ENCODE measurements at places on chromosomes 1 and 21. TPM values are rescaled to one million over a fixed set of nuclear protein-coding genes. Genes with fewer than 3 reads are reported as not detected.
A peak's percentile ranks its signal among the peaks of the same experiment; 100 is the strongest.

Gene AMY1C
- not detected for total RNA-seq

Gene PTPN22
- total RNA-seq: 0.10 TPM

Gene KRTAP27-1
- total RNA-seq: not detected

Gene KCNN3
- total RNA-seq: 30.0 TPM

Gene FMO1
- not detected for total RNA-seq

Gene LCE2B
- not detected for total RNA-seq

- H3K36me3 ChIP-seq: peaks cover 97% of the 10 kb centered on the region
- no peak overlapping the region for H3K4me3 ChIP-seq
- no peak for DNase-seq
- H3K27ac ChIP-seq: peak overlapping the region; percentile 85
- H3K4me1 ChIP-seq: no peaks in the 10 kb centered on the region
- no peaks in the 10 kb centered on the region for H3K27me3 ChIP-seq
Measured at GRCh38 chr1:228283043-228283371, 75.2 kb downstream of the OBSCN start.

DNA sequence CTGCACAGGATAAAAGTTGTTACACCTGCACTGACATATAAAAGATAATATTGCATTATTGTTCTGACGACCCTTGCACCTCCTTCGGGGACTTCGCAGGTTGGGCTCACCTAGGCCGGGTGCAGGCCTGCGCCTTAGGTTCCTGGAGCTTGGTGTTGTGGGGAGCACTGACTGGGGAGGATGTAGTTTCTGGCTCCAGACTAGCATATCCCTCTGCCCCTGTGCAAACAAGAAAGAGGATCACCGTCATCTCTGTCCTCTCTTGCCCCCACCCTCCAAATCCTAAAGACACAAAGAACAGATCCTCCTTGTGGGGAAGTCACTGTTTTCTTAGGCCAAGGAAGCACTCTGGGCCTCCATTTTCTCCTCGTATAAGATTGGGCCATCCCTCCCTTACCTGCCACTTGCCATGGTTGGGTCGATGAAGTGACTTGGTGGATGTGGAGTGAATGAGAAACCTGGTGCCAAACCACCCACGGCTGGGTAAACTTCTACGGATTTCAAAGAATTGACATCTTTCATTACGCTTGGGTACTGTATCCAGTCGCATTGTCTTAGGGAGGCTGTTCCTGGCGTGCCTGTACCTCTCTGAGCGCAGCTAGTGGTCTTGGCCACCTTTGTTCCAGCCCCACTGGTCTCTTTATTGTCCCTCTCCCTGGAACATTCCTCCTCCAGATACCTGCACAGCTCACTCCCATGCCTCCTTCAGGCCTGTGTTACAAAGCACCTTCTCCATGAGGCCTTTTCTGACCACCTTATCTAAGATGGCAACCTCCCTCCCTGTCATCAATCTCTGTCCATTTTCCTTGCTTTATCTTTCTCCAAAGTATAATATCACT is 34.4 kb upstream of the PKP1 start:
- no peaks in the 10 kb centered on the region for H3K36me3 ChIP-seq
- H3K27me3 ChIP-seq: no peaks in the 10 kb centered on the region
- no peak overlapping the region for H3K4me3 ChIP-seq
- no peaks in the 10 kb centered on the region for H3K4me1 ChIP-seq

GRCh38 chr1:64519901-64520300 is 50.0 kb downstream of the CACHD1 start:
- H3K36me3 ChIP-seq: no peaks in the 10 kb centered on the region
- H3K4me3 ChIP-seq: no peak overlapping the region
- DNase-seq: no peak
- peaks cover 29% of the 10 kb centered on the region for H3K4me1 ChIP-seq
- H3K27ac ChIP-seq: no peak overlapping the region

- H3K4me1 ChIP-seq: peaks cover 25% of the 10 kb centered on the region
- peaks cover 20% of the 10 kb centered on the region for H3K36me3 ChIP-seq
- no peaks in the 10 kb centered on the region for H3K27me3 ChIP-seq
- H3K27ac ChIP-seq: peak overlapping the region; percentile 95
- no peak for DNase-seq
Measured at GRCh38 chr1:169106921-169107602, 572 bp downstream of the ATP1B1 start.

GRCh38 chr1:238624776-238625175 is 734.1 kb upstream of the ZP4 start:
- H3K4me1 ChIP-seq: no peaks in the 10 kb centered on the region
- H3K27me3 ChIP-seq: no peaks in the 10 kb centered on the region
- H3K27ac ChIP-seq: no peak overlapping the region
- DNase-seq: no peak
- no peaks in the 10 kb centered on the region for H3K36me3 ChIP-seq
- H3K4me3 ChIP-seq: no peak overlapping the region

DNA sequence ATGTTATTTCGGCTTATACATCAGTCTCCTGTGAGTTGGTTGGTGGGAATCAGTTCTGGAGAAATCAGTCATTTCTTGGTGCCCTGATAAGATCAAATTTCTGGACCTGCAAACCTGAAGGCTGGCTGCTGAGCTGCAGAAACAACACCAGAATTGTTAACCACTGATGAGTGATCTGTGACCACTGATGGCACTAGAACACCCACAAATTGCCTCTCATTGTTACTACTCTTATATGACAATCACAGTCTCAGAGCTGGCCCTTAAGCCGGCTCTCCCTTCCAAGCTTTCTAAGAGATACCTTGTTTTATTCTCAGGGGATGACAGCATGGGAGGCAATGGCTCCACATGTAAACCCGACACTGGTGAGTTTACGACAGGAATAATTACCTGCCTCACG is 1.9 kb downstream of the C1orf162 start:
- H3K27me3 ChIP-seq: no peaks in the 10 kb centered on the region
- no peak for DNase-seq
- H3K4me1 ChIP-seq: peaks cover 4% of the 10 kb centered on the region
- peaks cover 43% of the 10 kb centered on the region for H3K36me3 ChIP-seq

GRCh38 chr1:227733751-227734545 is 1.2 kb downstream of the JMJD4 start:
- DNase-seq: no peak
- peak overlapping the region; percentile 90 for H3K27ac ChIP-seq
- H3K4me1 ChIP-seq: peaks cover 27% of the 10 kb centered on the region

DNA sequence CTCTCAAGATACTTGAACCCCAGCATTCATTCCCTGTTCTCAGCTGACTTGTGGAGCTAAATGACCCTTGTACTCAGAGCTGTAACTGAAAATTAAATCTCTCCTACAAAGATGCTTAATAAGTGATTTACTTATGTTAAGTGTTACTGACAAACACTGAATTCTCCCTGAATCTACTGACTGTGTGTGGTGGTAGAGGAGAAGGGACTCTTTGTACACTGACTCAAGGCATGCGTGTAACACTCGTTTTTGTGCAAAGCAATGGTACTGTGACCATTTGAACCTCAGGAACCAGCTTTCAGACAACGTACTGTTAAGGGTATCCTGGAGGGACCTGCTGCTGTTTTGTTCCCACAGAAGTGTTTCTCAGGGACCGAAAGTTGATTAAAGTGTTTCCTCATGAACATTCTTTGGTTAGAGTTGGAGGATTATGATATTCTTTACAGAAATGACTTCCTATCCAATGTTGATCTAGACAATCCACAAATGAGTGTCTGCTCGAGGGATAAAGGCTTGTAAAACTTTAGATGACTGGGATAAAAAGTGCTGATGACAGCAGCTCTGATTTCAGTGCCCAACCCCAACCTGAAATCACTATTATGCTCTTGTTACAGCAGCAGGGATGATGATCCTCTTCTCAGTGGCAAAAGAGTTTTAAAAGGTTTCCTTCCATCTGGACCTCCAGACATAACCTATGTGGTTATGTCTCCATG is 12.8 kb downstream of the RGL1 start:
- H3K27me3 ChIP-seq: no peaks in the 10 kb centered on the region
- no peak overlapping the region for H3K4me3 ChIP-seq
- no peaks in the 10 kb centered on the region for H3K36me3 ChIP-seq
- H3K4me1 ChIP-seq: peaks cover 15% of the 10 kb centered on the region

DNA sequence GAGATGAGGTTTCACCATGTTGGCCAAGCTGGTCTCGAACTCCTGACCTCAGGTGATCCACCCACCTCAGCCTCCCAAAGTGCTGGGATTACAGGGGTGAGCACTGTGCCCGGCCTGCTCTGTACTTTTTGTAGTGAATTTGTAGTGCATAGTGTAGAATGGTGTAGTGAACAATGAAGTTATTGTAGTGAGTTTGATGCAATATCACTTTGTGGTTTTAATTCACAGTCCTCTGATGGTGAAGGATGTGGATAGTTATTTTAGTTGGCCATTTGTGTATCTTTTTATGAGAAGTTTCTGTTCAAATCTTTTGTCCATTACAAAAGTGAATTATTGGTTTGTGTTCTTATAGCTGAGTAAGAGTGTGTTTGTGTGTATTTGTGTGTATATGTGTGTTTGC is 57.6 kb downstream of the PDE4B start:
- no peaks in the 10 kb centered on the region for H3K4me1 ChIP-seq
- no peaks in the 10 kb centered on the region for H3K27me3 ChIP-seq
- DNase-seq: no peak
- no peak overlapping the region for H3K4me3 ChIP-seq

DNA sequence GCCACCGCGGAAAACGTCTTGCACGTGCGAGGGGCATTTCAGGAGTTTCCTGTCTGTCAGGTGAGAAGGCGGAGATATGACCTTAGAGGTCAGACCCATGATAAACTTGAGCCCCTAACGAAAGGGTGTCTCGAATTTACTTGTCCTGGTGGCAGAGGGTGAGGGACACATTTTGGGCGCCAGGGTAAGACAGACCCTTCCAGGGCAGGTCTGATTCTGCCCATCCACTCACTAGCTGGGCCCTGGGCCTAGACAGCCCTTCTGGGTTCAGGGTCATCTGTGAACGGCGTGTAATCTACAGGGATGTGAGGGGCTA is 395 bp upstream of the CSRP1 start:
- H3K4me3 ChIP-seq: peak overlapping the region; percentile 60
- no peaks in the 10 kb centered on the region for H3K36me3 ChIP-seq
- H3K27ac ChIP-seq: peak overlapping the region; percentile 80
- H3K27me3 ChIP-seq: no peaks in the 10 kb centered on the region
- H3K4me1 ChIP-seq: peaks cover 21% of the 10 kb centered on the region
